Endothelial cell (in vitro differentiated cells): ENCODE measurements at places on chromosomes 1 and 21. TPM values are rescaled to one million over a fixed set of nuclear protein-coding genes. Genes with fewer than 3 reads are reported as not detected.

- H3K27me3 ChIP-seq: peaks cover 10% of the 10 kb centered on the region
- H3K4me1 ChIP-seq: peaks cover 41% of the 10 kb centered on the region
- H3K27ac ChIP-seq: peak overlapping the region; percentile 22
- no peak overlapping the region for H3K4me3 ChIP-seq
Measured at GRCh38 chr1:43152866-43153265, 19.2 kb downstream of the EBNA1BP2 start.

- no peaks in the 10 kb centered on the region for H3K36me3 ChIP-seq
- H3K4me1 ChIP-seq: no peaks in the 10 kb centered on the region
- no peak for DNase-seq
- H3K27ac ChIP-seq: no peak overlapping the region
- peaks cover 3% of the 10 kb centered on the region for H3K27me3 ChIP-seq
Measured at GRCh38 chr1:14015917-14016316, 315.9 kb downstream of the PRDM2 start.

DNA sequence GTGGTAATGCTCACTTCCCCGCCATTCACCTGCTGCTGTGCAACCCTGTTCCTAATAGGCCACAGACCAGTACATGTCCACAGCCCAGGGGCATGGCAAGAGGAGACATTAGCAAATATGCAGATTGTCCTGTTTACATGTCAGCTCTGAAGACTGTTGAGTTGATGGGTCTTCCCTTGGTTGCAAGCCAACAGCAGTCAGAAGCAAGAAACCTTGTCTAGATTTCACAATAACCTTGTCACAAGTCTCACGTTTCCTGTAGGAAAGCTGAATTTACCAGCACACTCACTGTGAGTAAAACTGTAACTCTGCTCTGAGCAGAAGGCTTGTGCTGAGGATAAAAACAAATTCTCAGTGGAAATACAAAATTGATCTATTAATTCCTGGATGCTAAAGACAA, 195.1 kb downstream of the HLX start:
- H3K4me3 ChIP-seq: no peak overlapping the region
- no peaks in the 10 kb centered on the region for H3K36me3 ChIP-seq
- H3K27me3 ChIP-seq: no peaks in the 10 kb centered on the region
- no peak for DNase-seq

SELL gene
- 0.82 TPM for total RNA-seq
